ENCODE measurements at places on chromosomes 4 and X.

- no peak for DNase-seq
These were observed 5.9 kb downstream of the MAGEA11 start for GRCh38 chrX:149717803-149718202.

DNA sequence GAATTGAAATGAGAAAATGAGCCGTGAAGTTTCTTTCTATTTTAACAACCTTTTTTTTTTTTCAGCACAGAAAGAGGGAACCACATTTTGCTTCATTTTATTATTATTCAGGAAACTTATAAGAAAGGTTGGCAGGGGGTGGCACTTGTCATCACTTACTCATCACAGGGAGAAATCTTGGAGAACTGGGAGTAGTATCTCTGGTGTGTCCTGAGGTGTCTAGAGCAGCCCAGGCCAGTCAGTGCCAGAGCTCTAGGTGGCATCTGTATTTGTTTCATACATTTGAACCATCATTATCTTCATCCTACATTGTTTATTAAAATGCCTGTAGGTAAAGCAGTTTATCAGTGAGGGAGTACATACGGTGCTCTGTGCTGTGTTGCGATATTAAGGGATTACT lies 43.8 kb upstream of the ARHGAP24 start:
- no peak for DNase-seq

DNA sequence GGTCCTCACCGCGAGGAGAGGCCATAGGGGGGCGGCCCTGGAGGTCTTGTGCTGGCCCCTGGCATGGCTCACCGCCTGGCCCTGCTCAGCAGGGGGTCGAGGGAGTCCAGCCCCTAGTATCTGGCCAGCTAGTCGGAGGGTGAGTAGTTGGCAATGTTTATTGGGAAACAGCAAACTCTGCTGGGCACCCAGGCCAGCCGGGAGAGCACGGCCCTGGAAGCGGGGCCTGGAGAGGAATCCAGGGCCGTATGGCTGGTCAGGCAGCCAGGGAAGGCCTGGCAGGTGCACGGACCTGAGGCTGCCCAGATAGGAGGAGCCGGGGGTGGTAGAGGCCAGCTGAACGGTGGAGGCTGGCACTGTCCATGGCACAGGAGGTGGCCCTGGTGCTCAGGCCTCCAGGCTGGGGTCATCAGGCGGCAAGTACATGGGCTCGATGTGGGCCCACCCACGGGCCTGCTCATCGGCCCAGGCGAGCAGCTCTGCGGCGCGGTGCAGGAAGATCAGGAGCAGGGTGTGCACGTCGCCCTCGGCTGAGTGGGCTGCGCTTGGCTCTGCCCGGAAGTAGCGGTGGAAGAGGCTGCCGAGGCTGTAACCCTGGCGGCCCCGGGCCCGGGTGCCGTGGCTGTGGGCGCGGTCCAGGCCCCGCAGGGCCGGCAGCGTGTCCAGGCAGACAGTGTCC lies 1.4 kb downstream of the TREX2 start:
- no peak for DNase-seq

GRCh38 chr4:58061967-58062366 lies 951.8 kb upstream of the IGFBP7 start:
- DNase-seq = no peak

- DNase-seq = no peak
These were observed 199.2 kb downstream of the KCNIP4 start for GRCh38 chr4:21749412-21749811.

- DNase-seq = no peak
These were observed 4.1 kb downstream of the ZNF280C start for GRCh38 chrX:130264573-130264972.

DNA sequence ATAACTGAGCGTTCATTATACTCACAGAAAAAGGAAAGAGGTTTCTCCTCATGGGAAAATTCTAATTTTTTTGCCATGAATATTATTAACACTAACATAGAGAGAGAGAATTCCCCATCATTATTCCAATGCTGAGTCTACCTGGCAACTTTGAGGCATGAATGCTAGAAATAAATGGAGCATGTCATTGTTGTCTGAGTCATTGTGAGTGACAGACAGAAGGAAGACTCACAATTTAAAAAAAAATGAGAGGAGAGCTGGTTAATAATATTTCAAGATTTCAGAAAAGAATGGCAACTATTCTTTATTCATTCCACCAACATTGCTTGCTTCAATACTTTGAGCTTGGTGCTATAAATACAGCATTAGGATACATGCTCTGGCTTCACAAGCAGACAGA lies 170.4 kb upstream of the HS3ST1 start:
- DNase-seq = no peak

- DNase-seq = no peak
These were observed 1012.1 kb upstream of the SLIT2 start for GRCh38 chr4:19239565-19239964.

GRCh38 chr4:173807347-173807746 lies 277.3 kb upstream of the HAND2 start:
- no peak for DNase-seq

GRCh38 chrX:137342969-137343368 lies 223.0 kb upstream of the ZIC3 start:
- DNase-seq = no peak
